Effector memory CD4-positive, alpha-beta T cell (primary cell): ENCODE measurements at places on chromosomes 5 and 9.
A peak's percentile ranks its signal among the peaks of the same experiment; 100 is the strongest.

DNA sequence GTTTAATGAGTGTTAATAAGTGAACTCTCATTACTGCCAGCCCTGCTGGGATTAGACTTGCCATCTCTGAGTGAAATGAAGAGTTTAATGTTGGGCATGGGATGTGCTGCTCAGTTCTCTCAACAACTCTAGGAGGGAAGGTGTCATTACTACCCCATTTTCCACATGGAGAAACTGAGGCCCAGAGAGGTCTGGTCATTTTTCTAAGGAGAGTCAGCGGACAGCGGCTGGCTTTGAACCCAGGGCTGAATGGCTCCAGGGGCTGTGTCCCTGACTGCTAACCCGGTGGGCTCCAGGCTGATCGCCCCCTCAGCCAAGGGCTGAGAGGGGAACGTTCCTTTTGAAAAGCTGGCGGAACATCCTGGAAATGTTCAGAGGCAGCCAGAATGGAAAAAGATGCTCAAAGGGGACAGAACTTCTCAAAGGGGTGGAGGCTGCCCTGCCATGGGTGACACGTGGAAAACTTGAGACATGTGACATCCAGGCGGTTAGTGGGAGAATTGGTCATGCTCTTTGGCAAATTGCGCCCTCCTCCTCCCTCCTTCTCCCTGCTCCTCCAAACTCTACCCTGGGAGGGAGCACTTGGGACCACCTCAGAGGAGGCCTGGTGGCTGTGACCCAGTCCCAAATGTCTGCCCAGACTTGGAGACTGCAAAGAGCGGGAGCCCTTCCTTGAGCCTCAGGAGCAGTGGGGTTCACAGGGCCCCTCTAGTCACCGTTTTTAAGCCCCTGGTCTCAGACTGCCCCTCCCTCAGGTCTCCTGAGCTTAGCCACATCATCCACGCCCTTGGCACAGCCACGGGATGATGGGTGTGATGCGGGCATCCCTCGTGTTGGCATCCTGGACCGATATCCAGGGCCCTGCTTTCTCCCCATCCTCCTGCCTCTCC lies 28.7 kb downstream of the DNM1 start:
- no peak for DNase-seq

DNA sequence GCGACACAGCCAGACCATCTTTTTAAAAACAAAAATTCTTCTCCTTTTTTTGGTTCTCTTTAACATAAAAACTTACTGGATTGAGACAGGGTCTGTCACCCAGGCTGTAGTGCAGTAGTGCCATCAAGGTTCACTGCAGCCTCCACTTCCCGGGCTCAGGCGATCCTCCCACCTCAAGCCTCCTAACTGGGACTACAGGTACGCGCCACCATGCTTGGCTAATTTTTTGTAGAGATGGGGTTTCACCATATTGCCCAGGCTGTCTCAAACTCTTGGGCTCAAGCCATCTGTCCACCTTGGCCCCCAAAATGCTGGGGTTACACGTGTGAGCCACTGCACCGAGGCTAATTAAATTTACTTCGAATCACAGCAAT lies 13.8 kb downstream of the HNRNPK start:
- no peak for DNase-seq

DNA sequence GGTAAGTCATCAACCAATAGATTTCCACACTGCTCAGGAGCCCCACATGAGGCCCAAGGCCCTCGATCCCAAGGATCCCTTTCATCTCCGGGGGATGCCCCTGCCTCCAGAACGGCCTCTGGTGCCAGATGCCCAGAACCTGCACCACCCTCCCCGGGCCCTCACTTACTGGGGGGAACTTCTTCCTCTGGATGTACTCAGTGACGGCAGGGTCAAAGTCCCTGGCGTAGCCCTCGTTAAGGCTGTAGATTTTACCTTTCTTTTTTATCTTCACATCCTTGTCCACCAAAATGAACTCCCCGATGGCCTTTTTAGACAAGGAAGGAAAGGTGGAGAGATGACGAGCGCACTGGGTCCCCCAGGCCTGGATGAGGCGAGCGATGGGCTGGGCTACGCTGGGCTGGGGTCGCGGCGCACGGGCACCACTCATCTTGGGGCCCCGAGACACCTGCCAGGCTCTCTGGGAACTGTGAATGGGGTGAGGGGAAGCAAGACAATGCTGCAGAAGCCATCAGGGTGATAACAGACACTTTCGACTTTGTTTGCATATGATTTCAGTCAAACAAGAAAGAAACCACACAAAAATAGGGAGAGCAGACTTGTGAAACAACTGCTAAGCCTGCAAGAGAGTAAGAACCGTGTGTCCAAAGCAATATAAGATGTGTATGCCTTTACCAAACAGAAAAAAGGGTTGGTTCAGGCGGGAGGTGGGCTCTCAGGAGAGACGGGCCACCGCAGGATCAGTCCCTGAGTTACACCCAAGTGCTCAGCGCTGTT lies 13.2 kb upstream of the FBP2 start:
- no peak for DNase-seq

GRCh38 chr5:166262395-166262794 lies 2029.0 kb upstream of the WWC1 start:
- DNase-seq: no peak

DNA sequence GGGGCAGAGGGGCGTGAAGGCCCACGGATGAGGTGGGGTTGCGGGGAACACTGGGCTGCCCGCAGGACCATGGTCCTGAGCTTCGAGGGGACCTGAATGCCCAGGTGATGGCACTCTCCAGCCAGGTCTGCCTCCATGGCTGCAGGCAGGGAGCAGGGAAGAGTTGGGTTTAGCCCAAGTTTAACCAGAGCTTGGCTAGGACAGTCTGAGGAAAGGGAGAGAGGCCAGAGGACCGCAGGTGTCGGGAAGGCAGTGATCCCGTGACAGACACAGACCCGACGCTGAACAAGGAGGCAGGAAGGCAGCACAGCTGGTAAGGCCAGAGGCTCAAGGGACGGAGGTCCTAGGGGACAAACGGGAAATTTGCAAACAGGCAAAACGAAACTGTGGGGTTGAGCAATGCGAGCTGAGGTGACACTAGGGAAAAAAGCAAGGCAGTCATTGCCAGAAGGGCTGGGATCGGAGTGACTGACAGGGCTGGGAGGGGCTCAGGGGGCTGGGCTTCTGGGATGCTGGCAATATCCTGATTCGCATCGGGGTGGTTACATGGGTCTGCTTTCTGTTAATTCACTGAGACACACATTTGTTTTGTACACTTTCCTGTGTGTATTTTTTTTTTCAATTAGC lies 25.0 kb downstream of the ARPC5L start:
- no peak for DNase-seq

GRCh38 chr9:82130331-82131042 lies 141.9 kb downstream of the SPATA31D1 start:
- no peak for DNase-seq

DNA sequence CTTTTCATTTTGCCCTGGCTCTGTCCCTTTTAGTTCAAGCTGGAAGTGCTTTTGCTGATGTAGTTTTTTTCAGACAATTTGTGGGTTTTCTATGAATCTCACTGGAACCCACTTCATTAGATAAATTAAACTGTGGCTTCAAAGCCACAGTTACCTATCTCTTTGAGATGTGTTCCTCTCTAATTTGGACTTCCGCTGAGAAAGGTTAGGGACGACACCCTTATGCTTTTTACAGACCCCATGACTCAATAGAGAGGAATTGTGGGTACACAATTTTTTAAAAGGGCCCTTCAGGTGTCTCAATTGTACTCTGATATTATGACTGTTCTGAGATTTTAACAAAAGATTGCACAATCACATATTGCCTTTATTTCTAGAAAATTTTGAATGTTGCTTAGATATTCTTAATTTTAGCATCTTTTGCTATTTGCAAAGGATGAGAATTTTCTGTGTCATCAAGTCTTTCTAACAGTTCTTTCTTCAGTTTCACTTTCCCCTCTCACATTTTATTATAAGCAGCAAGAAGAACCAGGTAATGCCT lies 110.6 kb downstream of the GADD45G start:
- DNase-seq: no peak

DNA sequence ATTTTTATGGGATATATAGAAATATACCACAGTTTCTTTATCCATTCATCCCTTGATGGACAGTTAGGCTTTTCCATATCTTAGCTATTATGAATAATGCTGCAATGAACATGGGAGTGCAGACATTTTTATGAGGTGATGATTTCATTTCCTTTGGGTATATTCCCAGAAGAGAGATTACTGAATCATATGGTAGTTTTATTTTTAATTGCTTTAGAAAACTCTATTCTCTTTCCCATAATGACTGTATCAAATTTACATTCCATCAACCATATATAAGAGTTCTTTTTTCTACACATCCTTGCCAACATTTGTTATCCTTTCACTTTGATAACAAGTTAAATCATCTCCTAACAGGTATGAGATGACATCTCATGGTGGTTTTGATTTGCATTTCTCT lies 821.6 kb downstream of the TLE1 start:
- DNase-seq: no peak

- no peak for DNase-seq
These were observed 38.4 kb downstream of the LMX1B start for GRCh38 chr9:126652140-126652582.

GRCh38 chr5:172417983-172418630 lies 36.2 kb downstream of the SH3PXD2B start:
- DNase-seq: no peak

GRCh38 chr9:105419816-105420597 lies 27.8 kb upstream of the FSD1L start:
- DNase-seq: no peak

DNA sequence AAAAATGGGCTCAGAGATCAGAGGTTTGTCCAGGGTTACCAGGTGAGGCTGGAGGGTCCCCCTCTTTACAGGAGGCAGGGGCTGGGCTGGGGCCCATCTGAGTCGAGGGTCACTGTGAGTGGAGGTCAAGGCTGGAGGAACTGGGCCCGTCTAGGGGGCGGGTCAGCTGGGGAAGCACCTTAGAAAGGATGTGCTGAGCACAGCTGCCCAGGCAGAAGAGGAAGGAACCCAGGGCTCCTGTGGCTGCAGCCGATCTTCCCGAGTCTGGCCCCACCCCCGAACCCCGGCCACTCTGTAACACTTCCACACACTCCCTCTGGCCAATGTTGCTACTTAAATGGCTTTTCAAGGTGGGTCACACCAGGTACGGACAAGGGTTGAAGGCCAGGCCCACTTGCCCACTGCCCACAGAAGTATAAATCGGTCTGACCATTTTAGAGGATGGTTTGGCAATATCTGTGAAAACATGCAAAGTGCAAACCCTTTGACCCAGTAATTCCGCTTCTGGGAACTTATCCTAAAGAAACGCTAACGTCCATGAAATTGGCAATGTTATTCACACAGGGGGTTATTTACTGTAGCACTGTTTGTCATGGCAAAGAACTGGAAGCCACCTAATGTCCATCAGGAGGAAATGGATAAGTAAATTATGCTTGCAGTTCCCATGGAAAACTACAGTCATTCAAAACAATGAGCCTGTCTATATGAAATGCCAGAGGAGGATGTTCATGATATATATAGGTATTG lies 30.5 kb upstream of the EEIG1 start:
- DNase-seq: no peak

- no peak for DNase-seq
These were observed 9.6 kb upstream of the CCDC171 start for GRCh38 chr9:15543047-15543813.

DNA sequence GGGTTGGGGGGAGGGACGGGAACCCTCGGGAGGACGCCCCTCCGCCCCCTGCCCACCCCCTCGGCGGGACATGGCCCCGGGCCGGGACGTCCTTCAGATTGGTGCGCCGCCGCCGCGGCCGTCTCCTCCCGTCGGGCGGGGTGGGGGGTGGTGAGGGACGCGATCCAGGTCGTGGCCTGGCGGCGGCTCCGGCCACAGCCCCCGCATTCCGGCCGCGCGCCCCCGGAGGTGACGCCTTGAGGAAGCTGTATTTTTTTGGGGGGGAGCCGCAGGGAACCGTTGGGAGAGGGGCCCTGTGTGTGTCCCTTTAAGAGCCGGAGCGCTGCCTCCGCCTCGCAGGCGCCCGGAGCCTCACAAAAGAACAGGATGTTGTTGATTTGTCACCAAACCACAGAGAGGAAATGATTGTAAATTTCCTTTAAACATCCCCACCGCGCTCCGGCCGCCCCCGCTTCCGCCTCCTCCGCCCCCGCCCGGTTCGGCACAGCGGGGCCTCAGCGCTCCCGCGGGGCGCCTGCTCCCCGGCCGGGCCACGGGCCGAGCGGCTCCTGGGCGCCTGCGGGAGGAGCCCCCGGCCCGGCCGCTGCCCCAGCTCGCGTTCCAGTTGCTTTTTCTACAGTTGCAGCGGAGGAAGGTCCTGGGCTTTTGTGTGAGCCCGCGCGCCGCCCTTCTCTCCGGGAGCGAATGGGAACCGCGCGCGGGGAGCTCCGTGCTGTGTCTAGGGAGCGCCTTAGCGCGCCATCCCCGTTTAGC lies 32.1 kb upstream of the SPRY4 start:
- DNase-seq: peak; percentile 82

DNA sequence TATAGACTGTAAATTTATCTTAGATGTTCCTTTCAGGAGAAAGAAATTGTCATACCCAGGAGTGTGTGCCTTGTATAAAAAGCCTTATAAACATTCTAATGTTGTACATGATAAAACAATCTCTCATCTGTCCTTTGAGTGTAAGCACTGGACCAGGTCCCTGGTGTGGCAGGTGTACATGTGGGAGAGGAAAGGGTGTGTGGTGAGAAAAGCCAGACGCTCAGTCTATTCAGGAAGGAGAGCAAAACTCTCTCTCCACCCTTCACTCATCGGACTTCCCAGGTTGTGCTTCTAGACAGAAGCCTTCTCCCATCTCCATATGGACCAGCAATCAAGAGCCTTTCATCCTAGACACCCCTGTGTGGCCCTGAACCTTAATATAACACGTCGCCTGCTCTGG lies 154.2 kb downstream of the ESM1 start:
- DNase-seq: no peak

DNA sequence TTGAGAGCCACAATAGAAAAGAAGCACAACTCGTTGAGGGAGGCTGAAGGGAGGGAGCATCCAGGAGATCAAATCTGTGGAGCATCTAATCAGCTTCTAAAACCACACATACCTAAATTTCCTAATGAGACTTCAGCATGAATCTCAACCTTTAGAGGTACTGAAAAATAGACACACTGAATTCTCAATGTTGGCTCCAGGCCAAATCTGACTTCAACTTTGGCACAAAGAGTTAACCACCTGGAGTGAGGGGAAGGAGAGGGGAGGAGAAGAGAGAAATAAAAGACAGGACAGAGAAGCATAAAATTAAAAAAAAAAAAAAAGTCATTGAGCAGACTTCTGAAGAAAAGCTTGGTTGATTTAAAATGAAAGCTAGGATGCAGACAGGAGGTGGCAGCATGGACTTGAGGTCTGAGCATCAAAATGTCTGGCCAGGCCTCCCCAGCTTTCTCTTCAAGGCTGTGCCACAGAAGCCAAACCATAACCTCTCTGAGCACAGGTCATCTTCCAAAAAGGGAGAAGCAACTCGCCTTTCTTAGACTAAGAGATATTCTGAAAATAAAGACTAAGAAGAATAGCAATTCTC lies 205.6 kb downstream of the DENND1A start:
- DNase-seq: no peak

DNA sequence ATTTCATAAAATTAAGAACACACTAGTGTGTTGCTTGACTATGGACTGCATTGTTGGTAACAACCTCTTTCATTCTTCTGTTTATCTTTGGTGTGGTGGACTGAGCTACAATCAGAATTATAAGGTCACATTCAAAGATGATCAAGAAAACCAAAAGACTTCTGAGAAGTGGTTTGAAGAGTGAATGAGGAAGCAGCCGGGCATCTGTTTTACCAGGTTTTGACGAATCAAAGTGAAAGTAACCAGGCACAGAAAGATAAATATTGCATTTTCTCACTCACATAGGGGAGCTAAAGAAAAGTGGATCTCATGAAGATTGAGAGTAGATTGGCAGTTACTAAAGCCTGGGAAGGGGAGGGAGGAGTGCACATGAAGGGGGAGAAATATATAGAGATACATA lies 589.1 kb downstream of the ZNF608 start:
- DNase-seq: no peak
